Left renal cortex interstitium (tissue), 4 donors: ENCODE measurements at places on chromosomes 16 and 17. TPM values are rescaled to one million over a fixed set of nuclear protein-coding genes. Genes with fewer than 3 reads are reported as not detected.

The CD300A gene
- 1.3 TPM for polyA plus RNA-seq

The ITGA2B gene
- 5.8 TPM for polyA plus RNA-seq

- DNase-seq: no peak
Observed at GRCh38 chr17:1919201-1919600, 89.4 kb downstream of the RPA1 start.

DNA sequence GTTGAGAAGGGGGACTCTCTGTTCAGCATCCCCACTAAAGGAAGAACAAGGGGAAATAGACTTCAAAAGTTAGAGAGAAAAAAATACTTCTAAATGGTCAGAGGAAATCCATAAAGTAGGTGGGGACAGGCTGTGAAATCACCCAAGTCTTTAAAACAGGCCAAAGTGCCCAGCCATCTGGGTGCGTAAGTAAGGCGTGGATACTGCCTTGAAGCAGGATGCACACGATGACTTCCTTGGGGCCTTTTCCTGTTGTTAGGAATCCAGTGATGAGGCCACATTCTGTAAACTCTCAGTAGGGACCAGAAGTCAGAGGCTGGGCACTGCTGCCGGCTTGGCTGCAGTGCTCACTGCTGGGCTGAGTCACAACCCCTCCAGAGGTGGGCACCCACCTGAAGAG, 9.2 kb downstream of the AXIN2 start:
- no peak for DNase-seq

DNA sequence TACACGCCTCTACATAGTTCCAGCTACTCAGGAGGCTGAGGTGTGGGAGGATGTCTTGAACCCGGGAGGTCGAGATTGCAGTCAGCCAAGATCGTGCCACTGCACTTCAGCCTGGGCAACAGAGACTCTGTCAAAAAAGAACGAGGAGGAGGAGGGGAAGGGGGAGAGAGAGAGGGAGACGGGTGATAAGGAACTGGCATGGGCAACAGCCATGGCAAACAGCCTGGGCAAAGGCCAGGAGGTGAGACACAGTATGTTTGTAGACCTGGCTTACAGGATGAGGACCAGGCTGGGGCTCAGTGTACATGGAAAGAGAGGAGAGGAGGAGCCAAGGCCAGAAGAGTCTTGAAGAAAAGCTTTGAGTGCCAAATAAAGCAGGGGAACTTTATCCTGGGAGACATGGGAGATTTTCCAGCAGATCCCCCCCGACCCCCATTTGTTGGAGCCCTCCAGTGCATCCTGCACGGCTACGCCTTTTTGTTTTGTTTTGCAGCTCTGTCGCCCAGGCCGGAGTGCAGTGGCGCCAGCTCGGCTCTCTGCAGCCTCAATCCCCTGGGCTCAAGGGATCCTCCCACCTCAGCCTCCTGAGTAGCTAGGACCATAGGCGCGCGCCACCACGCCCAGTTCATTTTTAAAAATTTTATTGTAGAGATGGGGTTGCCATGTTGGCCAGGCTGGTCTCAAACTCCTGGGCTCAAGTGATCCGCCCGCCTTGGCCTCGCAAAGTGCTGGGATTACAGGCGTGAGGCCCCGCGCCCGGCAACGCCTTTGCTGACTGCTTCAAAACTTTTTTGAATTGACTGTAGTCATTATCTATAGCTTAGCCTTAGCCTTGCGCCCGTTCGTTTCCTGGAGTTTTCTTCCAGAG, 1.3 kb upstream of the ALKBH5 start:
- DNase-seq: no peak

- DNase-seq: no peak
Observed at GRCh38 chr17:74738051-74738996, 1.3 kb downstream of the RAB37 start.

DNA sequence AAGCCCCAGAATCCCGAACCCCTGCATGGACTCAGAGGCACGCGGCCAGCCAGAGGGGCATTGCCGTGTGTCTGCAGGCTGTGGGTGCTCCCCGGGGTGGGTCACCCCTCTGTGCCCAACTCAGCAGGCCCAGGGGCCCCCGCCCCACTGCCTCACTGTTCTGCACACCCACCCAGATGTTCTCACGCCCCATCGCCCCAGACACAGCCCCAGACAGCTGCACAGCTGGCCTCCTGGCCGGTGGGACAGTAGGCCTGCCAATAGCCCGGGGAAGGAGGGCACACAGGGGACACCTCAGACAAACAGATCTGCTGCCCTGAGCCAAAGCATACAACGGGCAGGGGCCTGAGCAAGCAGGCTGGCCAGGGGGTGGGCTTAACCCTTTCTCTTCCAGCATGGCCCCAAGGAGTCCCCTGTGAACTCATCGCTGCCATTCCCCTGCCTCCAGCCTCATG, 27.6 kb upstream of the NXPH3 start:
- no peak for DNase-seq
